ENCODE measurements at places on chromosomes 12 and 14.
A peak's percentile ranks its signal among the peaks of the same experiment; 100 is the strongest.

DNA sequence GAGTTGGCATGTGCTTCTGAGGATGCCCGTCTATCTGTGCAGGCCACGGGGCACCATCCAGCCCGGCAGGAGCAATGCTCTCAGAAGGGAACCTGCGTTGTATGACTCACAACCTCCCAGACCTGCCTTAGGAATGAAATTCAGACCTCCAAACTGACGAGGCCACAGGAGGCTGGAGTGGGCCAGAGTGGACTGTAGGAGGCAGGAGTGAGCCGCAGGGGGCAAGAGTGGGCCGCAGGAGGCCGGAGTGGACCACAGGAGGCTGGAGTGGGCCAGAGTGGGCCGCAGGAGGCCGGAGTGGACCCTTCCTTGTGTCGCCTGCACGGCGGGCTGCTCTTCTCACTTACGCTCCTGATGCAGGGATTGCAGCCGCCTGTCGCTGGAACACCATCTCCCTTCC, 11.1 kb upstream of the FBRSL1 start:
- DNase-seq: no peak

DNA sequence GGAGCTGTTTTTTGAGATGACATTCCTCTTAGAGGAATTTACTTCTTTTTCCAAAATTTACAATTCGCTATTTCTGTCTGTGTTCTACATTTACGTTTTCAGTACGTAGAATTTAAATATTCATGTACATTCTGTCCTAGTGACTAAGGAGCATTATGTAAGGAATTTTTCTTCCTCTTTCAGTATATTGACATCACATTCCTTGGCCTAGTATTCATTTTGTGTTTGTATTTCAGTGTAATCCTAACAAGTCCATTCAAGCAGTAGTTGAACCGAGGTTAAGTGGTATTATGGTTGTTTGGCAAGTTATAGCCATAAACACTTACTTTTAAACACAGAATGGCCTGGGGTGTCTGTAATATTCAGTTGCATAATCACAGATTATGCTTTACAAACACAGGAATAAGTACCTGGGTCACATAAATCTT, 465.2 kb downstream of the PCNX1 start:
- no peak for DNase-seq

DNA sequence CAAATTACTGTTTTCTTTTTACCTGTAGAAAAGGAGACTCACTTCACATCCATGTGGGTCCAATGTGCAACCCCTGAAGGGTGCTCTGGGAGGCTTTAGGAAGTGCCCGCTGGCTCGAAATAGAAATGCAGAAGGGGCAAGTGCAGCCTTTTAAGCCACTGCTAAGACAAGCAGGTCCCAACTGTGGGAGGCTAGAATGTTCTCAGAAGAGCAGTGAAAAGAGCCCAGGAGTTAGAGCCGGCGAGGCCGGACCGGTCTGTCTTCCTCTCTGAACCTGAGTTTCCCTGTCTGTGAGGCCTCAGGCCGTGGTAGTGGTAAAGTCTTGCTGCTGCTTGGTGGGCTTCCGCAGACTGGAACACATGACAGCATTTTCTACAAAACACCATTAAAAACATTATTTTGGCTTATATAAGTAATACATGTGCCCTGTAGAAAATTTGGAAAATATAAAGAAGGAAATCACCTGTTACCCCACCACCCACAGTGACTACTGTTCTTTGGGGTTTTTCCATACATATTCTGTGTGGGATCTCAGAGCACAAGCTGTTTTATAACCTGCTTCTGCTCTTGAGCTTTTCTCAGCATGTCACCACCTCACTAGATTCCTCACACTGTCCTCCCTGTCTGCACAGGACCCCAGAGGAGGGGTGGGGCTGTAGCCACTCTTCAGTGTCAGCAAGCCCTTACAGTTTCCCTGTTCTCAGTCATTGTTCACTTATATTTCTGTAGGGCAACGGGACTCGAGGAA, 6.0 kb downstream of the CKB start:
- DNase-seq: no peak

GRCh38 chr12:94710933-94711332, 60.6 kb upstream of the TMCC3 start:
- DNase-seq: peak; percentile 26

DNA sequence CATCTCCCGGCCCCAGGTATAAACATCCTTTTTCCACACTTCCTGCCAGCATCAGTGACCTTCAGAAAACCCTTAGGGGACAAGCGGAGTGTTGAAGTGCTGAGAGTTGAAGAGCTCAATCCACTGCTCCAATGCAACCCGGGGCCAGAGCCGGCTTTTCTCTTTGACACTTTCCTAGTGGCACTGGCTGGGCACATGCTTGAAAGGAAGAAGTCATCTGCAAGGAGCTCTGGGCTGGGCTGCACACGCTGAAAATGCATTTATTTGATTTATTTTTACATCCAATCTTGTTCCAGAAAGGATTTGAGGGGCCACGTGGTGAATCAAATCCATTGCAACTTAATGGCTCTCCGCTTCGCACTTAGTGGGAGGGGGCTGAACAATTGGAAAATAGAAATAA, 229.0 kb upstream of the DIO3 start:
- DNase-seq: no peak

DNA sequence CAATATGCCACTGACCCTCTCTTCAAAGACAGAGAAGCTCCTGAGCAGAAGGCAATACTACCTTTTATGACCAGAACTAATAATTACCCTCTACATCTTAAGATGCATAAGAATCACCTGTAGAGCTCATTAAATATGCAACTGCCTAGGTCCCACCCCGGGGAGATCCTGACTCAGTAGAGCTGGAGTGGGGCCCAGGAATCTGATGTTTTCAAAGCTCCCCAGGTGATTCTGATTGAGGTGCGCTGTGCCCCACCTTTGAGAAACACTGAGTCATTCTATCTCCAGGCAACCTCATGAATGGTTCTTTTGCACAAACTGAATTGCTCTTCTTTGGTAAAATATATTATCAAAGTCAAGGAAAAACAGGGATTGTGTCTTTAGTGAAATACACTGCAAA, 149.3 kb upstream of the BMP4 start:
- DNase-seq: no peak

DNA sequence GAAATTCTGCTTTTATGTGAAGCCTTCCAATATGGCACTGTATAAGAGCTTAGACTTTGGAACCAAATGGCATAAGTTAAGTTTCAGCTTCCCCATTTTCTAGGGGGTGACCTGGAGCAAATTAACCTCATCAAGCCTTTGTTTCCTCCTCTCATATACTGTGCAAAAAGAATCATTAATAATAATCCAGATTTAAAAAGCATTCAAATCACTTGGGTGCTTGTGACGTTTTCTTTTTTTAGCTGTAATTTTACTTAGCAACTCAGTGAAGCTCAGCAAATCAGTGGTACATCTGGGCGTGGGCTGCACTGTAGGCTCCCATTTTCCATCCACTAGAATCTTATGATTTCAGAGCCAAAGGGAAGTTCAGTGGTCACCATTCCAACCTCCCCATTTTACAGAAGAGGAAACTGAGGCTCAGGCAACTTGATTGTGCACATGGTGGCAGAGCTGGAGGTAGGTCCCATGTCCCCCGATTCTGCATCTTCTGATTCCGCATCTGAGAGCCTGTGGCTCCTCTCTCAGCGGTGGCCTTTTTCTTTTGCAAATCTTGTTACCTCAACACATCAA, 131.2 kb downstream of the SNAPC1 start:
- no peak for DNase-seq

- peak; percentile 86 for DNase-seq
Observed at GRCh38 chr14:23366426-23366921, 1.5 kb upstream of the EFS start.

GRCh38 chr12:24361877-24362580, 412.6 kb upstream of the SOX5 start:
- no peak for DNase-seq

DNA sequence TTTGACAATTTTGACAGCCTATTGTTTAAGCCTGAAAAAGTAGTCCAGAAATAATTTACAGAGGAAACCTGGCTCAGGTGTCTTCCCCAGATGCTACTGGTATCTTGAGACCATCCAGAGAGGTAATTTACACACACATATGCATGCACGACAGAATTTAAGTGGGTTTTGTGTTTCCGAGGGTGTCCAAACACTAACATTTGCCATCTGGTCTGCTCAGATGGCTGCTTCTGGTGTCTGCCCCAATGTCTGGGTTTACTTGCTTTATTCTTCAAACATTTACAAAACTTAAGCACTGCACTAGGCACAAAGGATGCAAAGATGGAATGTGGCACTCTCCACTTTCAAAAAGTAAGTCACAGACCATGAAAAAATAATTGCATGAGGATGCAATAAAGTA, 226.6 kb upstream of the EGLN3 start:
- DNase-seq: no peak

DNA sequence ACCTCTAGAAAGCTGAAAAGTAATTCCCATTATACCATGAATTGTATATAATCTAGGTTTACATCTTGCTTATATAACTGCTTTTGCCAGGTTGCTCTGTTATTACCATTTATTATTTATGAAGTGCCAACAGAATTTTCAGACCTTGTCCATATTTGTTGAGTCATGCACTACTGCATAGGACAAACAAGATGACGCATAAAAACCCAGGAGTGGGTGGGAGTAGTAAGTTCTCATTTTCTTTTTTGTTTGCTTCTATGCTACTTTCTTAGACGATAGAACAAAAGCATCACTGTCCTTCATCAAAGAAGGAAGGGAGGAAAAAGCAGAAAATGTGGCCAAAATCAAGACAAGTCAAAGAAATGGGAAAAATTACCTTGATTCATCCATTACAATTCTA, 119.0 kb upstream of the RASSF8 start:
- DNase-seq: no peak

- no peak for DNase-seq
Observed at GRCh38 chr14:48874711-48875110, 711.5 kb downstream of the RPS29 start.

DNA sequence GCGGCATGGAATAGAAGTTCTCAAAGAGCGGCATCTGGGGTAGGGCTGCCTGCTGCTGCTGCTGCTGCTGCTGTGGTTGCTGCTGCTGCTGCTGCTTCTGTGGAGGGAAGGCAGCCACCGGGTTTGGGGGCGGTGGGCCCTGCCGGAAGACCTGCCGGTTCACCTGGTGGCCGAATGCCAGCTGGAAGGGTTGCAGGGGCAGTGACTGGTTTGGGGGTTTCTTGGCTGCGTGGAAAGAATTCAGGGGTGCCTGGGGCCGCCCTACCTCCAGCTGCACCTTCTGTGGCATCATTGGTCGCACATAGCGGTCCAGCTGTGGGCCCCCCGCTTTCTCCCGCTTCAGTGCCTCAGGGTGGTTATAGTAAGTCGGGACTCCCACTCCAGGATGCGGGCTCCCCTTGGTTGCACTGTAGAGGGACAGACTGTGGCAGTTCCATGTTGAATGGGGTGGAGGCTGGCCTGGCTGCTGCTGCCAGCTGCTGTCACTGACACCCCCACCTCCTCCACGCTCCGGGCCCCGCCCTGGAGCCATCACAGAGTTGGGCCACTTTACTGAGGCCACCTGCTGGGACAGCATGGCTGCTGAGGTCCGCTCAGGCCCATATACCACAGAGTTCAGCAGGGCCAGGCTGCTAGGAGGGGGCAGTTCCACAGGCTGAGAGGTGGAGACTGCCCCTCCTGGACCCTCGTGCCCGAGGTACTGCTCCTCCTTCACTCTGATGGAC, 25.2 kb upstream of the PNMA1 start:
- no peak for DNase-seq

DNA sequence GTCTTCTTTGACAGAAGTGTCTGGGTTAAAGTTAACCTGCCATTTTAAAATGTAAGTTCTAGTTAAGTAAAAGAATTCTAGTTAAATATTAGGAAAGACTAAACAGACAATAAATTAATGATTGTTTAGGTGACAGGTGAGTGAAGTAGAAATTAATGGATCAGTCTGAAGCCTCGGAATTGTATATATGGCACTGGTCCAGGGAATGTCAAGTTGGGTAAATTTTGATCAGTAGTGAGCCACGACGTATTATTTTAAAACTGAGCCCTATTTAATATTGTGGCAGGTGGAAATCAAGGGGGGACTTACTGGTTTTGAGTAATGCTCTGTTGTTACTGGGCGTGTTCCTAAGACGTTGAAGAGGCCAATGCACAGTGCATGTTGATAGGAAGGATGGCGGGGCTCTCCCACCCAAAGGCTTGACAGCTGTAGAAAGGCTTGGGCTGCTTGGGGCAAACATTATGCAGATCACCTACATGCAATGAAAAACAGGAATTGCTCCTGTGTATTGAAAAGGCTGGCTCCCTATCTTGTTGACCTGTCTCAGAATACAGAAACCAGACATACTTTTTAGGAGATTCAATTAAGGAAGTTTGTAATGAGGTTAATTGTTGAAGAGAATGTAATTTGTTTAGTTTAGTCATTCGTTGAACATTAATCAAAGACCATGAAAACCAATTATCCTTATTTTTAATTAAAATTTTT, 5.9 kb upstream of the PPFIBP1 start:
- DNase-seq: no peak

- no peak for DNase-seq
Observed at GRCh38 chr14:96829791-96830190, 32.6 kb downstream of the VRK1 start.

GRCh38 chr12:111368291-111368787, 556 bp downstream of the PHETA1 start:
- no peak for DNase-seq
